NCI-H526 (cell line): ENCODE measurements at places on chromosomes 1 and 21.

DNA sequence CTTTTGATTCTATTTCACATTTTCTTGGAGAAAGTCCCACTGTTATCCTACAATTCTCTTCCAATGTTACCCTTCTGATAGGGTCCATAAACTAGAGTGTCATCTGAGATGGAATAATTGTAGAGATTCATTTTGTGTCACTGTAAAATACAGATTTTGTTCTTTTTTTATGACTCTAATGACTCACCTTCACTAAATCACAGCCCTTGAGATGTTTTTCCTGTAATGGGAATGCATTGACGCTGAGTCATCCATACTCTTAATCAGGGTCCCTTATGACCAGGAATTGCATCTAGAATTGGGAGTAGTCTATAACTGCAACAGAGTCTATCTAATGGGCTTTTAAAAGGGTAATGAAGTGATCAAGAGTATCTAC, 315.5 kb downstream of the TGFB2 start:
- no peak for DNase-seq

- no peak for DNase-seq
Measured at GRCh38 chr1:159005161-159005560, 4.5 kb upstream of the IFI16 start.

DNA sequence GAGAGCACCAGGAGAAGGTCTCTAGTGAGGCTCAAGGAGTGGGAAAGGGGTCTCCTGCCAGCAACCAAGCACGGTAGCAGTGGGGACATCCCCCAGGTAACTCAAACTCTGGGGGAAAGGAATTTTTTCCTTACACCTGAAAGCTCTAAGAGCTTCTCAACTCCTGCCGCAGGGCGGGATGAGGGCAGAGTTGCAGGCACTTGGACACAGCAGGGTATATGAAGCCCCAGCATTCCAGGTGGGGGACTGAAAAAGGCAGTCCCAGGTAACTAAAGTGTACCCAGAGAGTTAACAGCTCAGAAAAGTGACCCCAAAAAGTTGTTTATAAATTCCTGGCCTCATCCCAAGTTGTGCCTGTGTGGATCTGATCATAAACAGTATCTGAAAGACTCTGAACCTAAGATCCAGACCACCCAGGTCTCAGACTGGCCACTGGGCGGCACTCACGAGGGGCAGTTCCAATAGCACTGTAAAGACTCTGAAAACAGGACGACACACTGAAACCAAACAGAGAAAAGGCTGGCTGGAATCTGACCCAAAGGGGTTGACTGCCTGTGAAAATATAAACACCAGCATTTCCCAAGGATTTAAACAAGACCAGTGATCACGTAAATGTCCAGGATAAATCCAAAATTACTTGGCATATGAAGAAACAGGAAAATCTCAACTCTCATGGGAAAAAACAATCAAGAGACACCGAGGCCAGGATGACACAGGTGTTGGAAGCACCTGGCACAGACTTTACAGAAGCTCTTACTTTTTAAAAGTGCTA, 47.5 kb downstream of the HSF2BP start:
- peak; percentile 71 for DNase-seq

DNA sequence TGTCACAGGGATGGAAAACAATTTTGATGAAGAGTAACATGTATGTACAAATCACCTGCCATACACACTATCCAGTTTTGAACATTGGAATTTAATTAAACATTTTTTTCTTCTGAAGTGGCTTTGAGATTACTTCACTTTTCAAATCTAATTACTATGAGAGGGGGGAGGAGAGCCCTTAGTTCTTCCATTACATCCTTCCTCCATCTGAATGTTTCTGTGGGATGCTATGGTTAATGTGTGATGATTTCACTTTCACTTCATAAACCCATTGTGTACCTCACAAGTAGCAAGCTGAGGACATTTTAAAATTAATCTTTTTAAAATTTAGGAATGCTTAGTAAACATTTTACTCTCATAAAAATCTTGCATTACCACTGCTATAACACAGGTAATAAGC, 156.9 kb downstream of the RUNX1 start:
- DNase-seq = no peak

GRCh38 chr1:17629460-17629859, 90.0 kb downstream of the ARHGEF10L start:
- no peak for DNase-seq

- DNase-seq = peak; percentile 59
Measured at GRCh38 chr1:213669964-213670691, 317.6 kb upstream of the PROX1 start.
